ENCODE measurements at places on chromosomes 11 and 22.

GRCh38 chr11:46437122-46437689 is 45.6 kb upstream of the CHRM4 start:
- no peak for DNase-seq

DNA sequence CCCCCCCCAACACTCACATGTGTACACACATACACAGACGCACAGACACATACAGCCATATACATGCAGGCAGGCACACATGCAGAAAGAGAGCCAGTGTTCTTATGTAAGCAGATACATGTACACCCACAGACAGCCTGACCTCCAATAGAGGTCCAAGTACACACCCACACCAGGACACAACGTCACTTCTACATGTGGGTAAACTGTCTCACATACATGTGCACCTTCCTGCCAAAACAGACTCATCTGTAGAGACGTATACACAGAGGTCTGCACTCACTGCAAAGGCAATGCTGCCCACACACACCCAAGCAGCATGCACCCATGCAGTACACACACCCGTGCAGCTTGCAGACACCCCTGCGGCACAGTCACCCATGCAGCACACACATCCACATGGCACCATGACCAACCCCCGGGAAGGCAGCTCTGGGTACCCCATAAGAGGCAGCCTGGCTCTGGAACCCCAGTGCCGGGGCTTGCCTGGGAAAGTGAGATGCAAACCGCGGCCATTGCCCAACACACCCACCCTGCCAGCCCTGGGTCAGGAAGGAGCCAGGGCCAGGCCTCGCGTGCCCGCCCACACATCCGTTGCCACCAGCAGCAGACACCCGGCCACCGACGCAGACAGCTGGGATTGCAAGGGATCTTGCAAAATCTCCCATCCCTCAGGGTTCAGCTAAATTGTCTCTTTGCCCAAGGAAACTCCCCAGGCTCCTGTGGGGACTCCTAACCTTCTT is 10.1 kb downstream of the CASTOR1 start:
- no peak for DNase-seq

- no peak for DNase-seq
Observed at GRCh38 chr11:17073370-17074027, 4.0 kb downstream of the RPS13 start.

DNA sequence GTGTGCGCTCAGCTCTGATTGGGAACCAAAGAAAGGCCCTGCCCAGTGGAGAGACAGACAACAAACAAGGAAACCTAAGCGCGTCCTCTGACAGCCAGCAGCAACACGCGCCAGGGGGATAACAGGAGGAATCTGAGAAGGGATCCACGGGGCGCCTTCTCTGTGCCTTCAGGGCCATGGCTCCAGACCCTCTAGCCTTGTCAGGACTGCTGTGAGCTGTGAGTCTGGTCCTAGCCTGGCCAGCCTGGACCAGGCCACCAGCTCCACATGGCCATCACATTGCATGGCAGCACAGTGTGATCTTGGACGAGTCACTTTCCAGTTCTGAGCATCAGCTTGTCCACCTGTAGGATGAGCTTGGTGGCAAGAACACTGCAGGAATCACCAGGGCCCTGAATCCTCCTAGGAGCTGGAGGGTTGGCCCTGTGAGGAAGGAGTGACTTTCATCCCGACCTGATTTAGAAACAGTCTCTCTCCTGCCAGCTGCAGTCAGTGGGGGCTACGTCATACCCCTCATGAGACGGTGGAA is 11.8 kb upstream of the MGAT3 start:
- no peak for DNase-seq
